Esophagus squamous epithelium (tissue), 5 donors: ENCODE measurements at places on chromosomes 7 and 10.

GRCh38 chr10:17006631-17007417 is 122.8 kb downstream of the CUBN start:
- DNase-seq, result no peak

DNA sequence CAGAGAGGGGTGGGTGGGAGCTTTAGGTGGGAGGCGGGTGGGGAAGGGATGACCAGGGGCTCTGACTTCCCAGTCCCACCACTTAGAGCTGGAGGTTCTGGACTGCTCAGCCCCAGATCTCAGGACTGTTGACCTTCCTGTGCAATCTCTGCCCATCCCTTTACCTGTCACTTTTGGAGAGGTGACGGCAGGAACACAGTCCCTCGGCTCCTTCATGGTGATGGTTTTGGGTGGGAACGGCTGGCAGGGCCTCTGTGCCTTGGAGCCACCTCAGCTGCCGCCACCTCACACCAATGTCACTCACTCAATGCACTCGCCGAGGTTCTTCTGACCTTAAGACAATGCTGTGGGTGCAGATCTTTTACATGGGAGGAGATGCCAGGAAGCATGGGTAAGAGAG is 49.0 kb downstream of the TMEM270 start:
- DNase-seq, result no peak

DNA sequence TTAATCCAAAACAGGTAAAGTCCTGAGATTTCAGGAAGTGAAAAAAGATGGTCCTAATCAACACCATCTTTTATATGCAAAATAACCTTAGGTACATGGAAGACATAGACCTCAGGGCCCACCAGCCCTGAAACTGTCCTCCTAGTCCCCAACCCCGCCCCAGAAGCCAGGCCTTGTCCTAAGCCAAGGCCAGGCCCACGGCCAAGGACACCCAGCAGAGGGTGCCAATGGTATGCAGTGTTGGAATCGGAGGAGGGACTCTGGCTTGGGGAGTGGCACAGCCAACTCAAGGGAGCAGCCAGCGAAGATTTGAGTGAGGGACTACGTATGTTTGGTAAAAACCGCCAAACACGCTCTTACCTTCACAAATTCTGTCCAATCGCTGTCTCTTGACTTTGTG is 96.7 kb downstream of the ZRANB1 start:
- no peak for DNase-seq

- no peak for DNase-seq
Measured at GRCh38 chr7:7157177-7157886, 25.0 kb upstream of the C1GALT1 start.

DNA sequence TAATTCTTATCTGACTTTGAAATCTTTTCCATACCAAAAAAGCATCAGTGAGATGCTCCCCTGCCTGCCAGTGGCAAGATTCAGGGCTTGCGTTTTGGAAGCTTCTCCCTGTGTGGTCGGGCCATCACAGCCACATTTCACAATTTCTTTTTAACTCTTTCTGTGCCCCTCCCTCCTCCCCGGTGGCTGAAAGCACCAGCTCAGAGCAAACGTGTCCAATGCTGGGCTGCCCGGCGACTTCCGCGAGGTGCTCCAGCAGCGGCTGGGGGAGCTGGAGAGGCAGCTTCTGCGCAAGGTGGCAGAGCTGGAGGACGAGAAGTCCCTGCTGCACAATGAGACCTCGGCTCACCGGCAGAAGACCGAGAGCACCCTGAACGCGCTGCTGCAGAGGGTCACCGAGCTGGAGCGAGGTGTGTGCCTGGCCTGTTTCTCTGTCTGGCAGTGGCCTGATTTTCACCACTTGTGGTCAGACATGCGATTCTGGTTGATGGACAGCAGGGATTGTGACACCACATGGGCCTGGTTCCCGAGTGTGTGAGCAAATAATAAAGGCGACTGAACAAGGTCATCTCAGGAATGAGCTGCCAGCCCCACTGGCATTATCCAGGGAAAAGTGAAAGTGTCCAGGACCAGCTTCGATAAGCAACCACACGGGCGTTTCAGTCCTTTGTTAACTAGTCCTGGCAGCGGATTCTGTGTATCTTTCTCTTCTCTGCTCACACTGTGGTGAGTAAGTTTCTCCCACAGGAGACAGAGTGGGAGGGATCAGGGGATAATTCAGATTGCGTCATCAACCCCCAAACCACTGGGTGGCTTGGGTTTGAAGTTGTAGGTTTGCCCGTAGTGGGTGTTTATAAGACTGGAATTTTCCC is 2.6 kb downstream of the NPTX2 start:
- DNase-seq, result no peak

DNA sequence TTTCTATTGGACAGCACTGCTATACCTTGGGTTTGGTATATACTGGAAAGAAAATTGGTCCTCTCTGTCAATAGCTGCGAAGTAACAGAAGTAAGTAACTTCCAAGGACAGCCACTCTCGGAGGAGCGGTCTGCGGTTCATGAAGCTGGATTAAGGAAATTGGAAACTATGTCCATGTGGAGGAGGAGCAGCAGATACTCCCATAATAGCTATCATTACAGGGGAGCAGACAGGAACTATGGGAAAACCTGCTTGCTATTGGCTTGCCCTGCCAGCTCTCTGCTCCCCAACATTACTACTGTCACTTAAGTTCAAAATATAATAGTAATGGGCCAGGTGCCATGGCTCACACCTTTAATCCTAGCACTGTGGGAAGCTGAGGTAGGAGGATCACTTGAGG is 83.9 kb upstream of the TRIL start:
- no peak for DNase-seq

GRCh38 chr7:31084226-31084625 is 32.1 kb downstream of the ADCYAP1R1 start:
- DNase-seq, result no peak

DNA sequence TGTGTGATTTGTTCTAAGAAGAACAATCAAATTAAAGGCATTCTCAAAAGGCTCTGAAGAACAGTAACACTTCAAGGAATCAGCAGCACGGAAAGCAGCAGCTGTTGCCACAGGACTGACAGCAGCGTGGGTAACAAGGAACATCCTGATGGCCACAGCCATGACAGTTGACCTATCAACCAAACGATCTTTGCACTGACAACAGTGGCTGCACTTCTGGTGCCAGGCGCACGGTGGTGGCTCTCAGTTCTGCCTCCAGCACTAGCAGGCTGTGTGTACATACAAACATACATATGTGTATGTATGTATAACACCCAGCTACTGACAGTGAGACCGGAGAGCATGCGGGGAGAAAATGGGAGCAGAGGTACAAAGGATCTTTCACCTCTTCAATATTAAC is 114.1 kb downstream of the ZFAND4 start:
- DNase-seq, result no peak

DNA sequence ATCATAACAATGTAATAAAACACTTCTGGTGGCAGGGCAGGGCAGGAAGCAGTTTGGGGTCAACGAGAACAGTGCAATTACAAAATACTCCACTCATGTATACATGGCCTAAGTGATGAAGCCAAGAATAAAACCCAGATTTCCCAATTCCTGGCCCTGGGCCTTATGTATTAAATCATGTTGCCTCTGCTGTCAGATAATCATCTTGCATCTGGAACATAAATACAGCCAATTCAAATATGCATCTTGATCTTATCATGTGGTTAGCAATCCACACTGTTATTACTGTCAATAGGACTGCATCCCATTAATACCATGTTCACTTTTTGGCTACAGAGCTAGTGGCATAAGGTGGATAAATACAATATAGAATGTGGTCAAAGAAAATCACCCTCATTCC is 186.5 kb upstream of the SLC25A13 start:
- no peak for DNase-seq

- no peak for DNase-seq
Measured at GRCh38 chr7:55024776-55025175, 6.0 kb downstream of the EGFR start.

DNA sequence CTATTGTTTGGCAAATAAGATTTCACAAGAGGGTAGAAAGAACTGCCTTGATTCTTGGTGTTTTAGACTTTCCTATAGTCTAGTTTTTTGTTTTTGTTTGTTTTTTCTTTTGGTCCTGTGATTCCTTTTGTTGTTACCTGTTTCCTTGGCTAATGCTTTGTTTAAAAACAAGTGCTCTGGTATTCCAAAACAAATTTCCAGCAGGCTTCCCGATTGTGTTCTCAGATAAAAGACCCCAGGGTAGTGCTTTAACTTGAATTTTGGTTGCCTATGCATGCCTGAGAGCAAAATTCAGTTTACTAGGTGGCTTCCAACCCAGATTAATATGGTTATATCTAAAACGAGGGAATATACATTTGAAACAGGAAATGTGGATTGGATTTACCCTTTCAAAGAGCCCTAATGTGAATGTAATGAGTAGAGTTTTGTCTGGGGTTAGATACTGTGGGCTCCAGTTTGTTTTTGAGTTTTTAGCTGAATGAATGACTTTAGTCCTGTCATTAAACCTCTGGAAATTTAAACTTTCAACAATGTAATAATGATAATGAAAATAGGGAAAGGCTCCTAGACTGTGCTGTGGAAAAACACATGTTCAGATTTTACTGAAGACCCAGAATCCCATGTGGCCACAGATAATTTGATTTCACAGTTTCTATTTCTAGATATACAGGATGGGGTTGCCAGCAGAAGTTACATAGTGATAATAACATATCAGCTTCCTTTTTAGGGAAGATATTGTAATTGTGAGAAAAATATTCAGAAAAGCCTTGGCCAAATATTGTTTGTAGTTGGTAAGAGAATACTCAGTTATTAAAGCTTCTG is 23.9 kb downstream of the AUTS2 start:
- DNase-seq, result no peak

GRCh38 chr7:1530946-1531262 is 402 bp downstream of the MAFK start:
- DNase-seq, result no peak

DNA sequence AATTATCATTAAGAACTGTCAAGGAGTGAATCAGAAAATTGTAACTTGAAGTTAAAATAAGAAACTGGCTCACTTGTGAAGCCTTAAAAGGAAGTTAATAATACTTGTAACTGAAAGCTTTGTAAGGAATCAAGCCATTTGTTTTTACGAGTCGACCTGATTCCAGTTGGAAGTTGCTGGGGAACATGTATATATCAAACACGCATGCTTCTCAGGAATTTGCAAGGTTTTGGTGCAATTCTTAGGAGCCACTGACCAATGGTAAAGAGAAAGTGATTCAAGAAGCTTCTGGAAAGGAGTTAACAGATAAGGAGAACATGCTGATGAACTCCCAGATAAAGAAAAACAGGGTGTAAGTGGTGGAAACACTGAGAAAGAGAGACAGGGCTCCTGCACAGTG is 56.4 kb downstream of the ETV1 start:
- DNase-seq, result no peak

GRCh38 chr7:139869886-139870285 is 40.8 kb downstream of the TBXAS1 start:
- DNase-seq, result no peak

- DNase-seq, result no peak
Measured at GRCh38 chr7:139871331-139871730, 42.3 kb downstream of the TBXAS1 start.

DNA sequence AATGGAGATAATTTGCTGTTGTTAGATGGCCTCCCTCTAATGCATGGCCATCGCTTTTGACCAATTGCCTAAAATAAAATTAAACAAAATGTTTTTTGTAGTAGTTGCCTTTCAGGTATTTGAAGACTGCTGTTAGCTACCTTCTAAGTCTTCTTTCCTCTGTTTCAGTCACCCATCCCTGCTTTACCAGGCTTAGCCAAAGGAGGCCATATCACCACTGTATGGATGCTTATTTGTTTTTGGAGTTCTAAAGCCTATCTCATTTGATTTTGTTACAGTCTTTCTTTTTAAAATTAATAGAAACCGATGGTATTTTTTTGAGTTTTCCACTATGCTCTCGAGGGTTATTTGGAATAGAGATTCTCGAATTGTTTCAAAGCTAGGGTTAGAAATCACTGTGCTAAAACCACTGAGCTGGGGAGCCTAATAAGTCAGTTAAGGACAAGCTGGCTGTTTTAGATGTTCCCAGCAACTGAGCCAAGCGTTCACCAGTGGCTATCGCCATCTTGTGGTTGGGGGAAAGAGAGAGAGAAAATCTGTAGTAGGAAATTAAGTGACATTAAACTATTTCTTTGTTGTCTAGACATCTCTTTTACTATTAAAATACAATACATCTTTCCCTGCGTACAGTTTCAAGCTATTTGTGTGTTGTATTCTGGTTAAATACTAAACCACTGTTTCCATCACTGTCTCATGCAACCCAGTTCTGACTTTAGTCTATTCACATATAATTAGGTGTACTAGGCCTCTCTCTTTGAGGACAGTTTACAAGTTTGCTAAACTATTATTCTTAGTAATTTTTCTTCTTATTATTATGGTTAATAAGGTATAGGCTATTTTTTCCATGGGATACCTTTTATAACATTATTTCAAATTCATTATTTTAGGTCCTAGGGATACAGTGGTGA is 52.2 kb downstream of the GPR158 start:
- DNase-seq, result no peak

- no peak for DNase-seq
Measured at GRCh38 chr10:47269294-47269693, 30.7 kb upstream of the GDF10 start.

DNA sequence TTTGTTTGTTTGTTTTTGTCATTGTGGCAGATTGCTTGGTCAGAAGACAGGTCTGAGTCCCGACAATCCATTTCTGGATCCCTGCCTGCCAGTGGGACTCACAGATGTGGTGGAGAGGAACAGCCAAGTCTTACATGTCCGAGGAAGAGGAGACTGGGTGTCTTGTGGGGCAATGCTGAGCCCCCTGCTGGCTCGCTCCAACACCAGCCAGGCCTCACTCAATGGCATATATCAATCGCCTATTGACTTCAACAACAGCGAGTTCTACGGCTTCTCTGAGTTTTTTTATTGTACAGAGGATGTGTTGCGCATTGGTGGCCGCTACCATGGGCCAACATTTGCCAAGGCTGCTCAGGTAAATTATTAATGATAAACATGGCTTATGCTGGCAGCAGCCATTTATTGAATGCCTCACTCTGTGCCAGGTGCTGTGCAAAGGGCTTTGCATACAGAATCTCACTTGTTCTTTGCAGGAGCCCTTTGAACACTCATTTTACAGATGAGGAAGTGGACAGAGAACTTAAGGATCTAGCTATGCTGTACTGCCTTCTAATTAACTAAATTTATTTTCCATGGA is 33.3 kb downstream of the COX15 start:
- DNase-seq, result no peak

- DNase-seq, result no peak
Measured at GRCh38 chr7:3089493-3089892, 45.8 kb upstream of the CARD11 start.

- no peak for DNase-seq
Measured at GRCh38 chr7:39700165-39700564, 76.8 kb downstream of the RALA start.

GRCh38 chr7:157204134-157204533 is 65.4 kb downstream of the UBE3C start:
- DNase-seq, result no peak
